DMS53 (cell line): ENCODE measurements at places on chromosomes 1 and 21.

GRCh38 chr1:7576946-7577657 is 194.0 kb upstream of the VAMP3 start:
- peak; percentile 16 for DNase-seq

DNA sequence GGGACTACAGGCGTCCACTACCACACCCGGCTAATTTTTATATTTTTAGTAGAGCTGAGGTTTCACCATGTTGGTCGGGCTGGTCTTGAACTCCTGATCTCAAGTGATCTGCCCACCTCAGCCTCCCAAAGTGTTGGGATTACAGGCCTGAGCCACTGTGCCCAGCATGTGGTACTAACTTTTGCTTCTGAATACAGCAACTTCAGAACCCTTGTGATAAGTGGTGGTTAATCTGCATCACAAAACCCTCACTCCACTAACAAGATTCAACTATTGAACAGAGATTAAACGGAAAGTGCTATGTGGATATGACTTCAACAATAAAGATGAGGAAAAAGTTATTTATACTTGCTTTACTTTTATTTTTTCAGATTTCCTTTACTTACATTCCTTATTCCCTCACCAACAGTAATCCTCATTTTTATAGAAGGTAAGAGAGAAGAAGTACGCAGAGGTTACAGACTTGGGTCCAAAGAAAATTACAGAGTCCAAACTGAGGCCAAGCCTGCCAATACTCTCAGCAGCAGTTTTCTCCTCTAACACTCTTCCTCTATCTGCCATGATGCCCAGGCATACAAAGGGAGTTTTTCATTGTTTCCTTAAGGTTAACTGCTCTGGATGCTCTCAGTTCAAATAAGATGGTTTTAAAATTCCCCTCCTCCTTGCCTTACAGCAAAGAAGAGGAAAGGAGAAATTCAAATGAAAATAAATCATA is 44.3 kb downstream of the SLC16A1 start:
- no peak for DNase-seq

DNA sequence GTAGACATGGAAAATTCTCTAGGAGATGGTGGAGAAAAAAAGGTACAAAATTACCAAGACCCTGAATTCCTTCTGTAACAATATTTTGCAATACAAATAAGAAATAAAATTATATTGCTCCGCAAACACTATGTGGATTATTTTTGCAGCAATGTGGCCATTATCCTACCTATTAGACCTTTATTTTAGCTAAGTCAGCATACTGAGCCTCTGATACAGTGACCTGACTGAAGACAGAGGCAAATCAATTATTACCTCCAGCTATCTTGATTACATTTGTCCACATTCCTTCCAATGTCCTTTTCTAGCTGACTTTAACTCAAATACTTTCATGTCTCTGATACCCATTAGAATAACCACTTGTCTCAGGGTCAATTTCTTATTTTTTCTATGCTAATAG is 610.9 kb downstream of the LRRIQ3 start:
- DNase-seq, result no peak

GRCh38 chr1:205497351-205497750 is 7.1 kb upstream of the CDK18 start:
- DNase-seq, result peak; percentile 64

DNA sequence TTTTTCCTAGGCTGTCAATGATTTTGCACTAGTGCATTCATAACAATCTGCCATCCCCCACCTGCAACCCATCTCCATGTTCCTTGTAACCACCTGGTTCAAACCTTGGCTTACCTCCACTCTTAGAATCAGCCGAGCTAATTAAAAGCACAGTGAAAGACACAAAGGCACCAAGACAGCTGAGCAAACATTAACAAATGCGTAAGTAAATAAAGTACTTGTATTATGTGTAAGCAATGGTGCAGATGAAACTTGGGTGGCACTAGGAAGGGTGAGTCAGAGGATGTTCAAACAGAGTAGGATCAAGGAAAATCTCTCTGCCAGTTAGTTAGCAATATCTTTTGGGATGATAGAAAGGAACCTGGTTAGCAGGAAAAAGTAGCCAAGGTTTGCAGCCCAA is 5.1 kb upstream of the FOXJ3 start:
- DNase-seq, result peak; percentile 100

GRCh38 chr21:26194811-26195251 is 24.3 kb upstream of the APP start:
- no peak for DNase-seq

DNA sequence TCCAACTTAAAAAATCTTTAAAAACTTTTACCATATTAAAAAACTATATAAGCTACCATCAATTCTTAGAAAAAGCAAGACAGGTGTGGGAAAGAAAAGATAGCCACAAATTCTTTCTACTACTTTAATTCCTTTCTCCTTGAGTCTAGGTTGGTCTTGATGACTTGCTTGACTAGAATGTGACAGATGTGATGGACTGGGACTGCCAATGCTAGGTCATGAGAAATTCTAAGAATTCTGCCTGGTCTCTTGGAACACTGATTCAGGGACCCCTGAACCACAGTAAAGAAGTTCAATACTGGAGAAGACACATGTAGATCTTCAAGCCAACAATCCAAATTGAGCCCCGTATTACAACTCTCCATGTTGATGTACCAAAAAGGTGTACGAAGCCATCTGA is 326.6 kb upstream of the B3GALT2 start:
- DNase-seq, result no peak

DNA sequence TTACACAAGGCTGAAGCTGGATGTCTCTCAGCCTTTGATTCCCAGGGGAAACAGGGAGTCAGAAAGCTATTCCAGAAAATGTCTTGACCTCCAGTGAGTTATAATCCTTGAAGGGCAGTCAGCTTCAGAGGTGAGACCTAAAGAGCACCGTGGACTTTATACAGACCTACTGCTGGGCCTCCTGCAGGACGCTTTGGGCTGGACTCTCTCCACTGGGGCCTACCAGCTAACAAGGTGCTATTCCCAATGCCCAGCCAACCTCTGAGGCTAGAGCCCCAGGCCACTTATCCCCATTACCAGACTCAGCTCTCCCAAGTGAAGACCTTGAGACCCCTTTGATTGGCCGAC is 6.6 kb downstream of the SETD4 start:
- DNase-seq, result no peak

- no peak for DNase-seq
Observed at GRCh38 chr1:210482945-210483617, 154.4 kb downstream of the HHAT start.
